ENCODE measurements at places on chromosomes 7 and 10.

GRCh38 chr10:111034598-111035310, 42.1 kb upstream of the ADRA2A start:
- no peak for DNase-seq

DNA sequence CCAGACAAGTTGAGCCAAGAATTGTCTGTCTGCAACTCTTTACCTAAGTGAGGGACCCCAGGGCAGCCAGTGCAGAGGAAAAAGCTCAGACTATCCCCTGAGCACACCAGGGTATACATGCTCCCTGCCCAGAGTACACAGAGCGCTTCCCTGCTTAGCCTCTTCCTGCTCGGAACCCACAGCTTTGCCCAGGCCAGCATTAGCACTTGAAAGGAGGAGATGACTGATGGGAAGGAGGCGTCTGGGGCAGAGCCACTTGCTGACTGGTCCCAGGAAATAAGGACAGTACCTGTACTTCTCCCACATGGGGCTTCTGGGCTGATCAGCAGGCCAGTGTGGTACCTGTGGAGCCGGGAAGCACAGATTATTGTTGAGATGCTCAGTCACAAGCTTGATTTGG, 48.4 kb upstream of the TRIM8 start:
- no peak for DNase-seq

GRCh38 chr10:131842351-131843088, 58.3 kb upstream of the PPP2R2D start:
- DNase-seq: no peak

- DNase-seq: no peak
Measured at GRCh38 chr7:23242321-23242720, 4.3 kb upstream of the GPNMB start.

DNA sequence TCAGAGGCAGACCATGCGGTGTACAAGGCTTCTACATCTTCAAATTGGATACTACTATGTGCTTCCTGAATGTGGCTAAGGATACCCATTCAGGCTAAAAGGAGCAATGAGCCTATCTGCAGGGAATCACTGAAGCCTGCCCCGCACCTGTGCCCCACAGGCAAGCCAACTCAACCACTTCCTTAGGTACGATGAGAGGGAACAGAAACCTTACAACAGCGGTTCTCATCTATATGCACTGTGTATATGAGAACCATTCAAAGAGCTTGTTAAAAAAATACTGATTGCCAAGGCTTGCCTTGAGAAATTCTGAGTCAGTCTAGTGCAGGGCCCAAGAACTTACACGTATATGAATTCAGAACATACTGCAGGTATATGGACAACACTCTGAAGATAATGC, 679.6 kb downstream of the PARD3 start:
- DNase-seq: no peak

GRCh38 chr7:157003445-157003755, 7.1 kb downstream of the MNX1 start:
- DNase-seq: no peak

DNA sequence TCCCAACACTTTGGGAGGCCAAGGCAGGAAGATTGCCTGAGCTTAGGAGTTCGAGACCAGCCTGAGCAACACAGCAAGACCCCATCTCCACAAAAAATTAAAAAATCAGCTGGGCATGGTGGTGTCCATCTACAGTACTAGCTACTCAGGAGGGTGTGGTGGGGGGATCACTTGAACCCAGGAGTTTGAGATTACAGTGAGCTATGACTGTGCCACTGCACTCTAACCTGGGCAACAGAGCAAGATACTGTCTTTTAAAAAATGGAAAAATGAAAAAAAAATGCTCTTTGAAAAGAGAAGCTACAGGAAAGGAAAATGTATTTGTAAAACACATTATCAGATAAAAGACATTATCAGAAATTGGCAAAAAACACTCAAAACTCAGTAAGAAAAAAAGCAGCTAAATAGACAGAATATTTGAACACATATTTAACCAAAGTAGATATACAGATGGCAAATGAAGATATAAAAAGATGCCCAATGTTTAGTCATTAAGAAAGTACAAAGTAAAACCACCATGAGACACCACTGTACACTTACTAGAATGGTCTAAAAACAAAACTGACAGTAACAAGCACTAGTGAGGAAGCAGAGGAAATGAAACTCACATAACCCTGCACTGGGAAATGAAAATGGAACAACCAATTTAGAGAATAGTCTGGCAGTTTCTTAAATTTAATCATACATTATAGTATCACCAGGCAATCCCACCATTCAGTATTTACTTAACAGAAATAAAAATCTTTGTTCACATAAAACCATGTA, 40.5 kb downstream of the NRBF2 start:
- DNase-seq: no peak

- DNase-seq: no peak
Measured at GRCh38 chr7:135517060-135517459, 7.2 kb upstream of the CNOT4 start.

- no peak for DNase-seq
Measured at GRCh38 chr10:94232711-94233383, 129.9 kb downstream of the NOC3L start.

- DNase-seq: no peak
Measured at GRCh38 chr10:13089345-13089744, 10.6 kb upstream of the OPTN start.

DNA sequence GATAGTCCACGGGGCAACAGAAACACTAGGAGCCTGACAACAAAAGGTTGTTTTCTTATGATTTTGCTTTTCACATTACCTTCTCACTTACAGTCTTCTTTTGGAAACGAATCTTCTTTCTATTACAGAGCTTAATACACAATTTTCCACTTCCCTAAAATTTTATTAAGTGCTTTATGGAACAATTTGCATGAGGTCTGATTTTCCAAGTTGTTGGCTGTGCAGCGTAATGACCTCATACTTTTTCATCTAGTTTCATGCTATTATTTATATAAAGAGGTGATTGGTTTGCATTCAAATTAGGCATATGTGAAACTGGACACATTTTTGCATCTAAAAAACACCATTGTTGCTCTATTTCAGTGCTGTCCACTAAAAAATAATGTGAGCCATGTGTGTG, 76.7 kb downstream of the CFAP58 start:
- no peak for DNase-seq

- peak; percentile 43 for DNase-seq
Measured at GRCh38 chr10:5563991-5564536, 39.3 kb downstream of the CALML3 start.

GRCh38 chr10:16520900-16521299, 779 bp downstream of the C1QL3 start:
- DNase-seq: peak; percentile 25

GRCh38 chr10:86413046-86413728, 46.6 kb upstream of the GRID1 start:
- DNase-seq: peak; percentile 15

DNA sequence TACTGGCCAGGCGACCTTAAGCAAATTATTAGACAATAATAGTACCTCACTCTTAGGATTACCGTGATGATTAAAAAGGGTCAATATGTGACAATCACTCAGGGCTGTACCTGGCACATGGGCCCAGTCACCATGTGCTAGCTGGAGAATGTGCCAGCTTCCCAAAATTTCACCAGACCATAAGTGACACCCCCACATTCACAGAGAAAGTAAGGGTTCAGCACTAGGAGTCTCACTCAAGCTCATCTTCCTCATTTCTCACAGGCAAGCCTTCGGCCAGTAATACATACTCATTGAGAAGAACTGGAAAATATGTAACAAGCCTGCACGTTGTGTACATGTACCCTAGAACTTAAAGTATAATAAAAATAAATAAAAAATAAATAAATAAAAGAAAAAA, 22.4 kb upstream of the C10orf71 start:
- no peak for DNase-seq

DNA sequence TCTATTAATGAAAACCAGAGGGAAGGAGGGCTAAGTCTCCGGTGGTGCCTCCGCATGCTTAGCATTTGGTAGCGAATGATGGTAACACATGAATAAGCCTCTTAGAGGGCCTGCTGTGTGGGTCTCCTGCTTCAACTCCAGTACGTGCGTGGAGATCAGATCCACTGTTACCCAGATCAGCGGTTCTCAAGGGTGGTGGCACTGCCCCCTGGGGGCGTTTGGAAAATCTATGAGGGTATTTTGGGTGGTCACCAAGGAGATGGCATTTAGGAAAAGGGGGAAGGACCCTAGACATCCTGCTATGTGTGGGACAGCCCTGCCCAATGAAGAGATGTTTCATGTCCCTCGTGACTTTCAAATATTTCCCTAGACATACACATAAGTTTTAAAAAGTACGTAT, 57.1 kb upstream of the TM9SF3 start:
- DNase-seq: no peak

DNA sequence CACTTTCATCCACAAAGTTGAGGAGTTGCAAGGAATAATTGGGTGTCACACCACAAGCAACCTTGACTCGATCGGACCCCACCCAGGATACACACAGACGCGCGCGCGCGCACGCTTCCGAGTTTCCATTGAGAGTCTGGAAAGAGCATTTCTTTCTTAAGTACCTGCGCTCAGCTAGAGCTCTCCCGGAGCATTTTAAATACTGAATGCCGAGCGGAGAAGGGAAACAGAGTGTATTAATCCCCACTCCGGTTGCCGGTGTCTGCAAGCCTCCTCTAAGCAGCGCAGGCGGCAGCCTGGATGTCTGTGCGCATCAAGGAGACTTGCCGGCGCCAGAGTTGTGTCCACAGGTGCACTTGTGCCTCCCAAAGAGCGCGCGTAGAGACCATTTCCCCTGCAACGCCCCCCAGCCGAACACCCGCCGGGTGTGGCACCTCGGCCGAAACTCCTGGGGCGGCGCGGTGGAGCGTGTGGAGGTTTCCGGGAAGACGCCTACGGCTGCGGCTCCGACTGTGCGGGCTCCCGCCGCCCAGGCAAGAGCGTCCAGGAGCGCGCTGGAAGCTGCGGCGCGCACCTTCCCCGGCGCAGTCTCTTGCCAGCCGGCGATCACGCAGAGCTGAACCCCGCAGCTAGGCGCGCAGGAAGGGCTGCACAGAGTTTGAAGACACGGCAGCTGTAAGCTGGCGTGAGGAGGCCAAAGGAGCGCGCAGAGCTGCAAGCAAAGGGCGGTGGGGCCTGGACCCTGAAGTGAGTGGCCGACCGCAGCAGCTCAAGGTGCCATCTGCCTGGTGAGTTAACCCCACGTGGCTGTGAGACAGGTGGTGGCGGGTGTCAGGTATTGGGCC, 1.1 kb upstream of the FEZF1 start:
- DNase-seq: no peak

DNA sequence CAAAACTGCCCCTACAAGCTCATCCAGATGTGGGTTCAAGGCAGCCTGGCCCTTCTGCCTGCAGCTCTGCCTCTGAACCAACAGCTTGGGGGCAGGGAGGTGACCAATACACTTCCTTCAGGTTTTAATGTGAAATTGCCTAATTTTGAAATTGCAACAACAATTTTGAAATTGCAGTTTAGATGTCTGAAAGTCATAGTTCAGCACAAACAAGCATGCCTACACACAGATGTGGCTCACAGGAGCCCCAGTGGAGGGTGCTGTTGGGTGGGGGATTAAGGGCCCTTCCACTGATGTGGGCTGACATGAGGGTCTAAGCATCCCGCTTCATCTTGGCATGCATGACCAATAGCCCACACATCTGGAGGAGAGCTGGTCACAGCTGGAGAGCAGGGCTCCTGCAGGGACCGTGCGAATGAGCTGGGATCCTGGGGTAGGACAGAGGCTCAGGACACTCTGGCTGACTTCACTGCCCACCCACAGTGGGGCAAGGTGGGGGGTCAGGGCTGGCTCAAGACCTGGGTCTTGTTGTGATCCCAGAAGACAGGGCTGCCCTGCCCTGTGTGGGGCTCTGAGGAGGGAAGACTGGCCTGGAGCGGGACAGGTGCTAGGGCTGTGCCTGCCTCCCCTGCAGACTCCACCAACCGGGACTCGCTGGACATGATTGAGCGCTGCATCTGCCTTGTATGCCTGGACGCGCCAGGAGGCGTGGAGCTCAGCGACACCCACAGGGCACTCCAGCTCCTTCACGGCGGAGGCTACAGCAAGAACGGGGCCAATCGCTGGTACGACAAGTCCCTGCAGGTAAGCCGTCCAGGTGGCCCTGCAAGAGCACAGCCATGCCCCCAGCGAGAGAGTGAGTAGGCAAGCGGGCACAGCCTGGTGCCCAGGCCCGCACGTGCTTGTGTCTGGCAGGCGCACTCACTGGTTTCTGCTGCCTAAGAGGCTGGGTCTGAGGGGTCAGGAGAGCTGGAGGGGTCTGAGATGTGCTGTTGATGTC, 32.3 kb downstream of the CHAT start:
- no peak for DNase-seq

GRCh38 chr7:152862856-152863255, 103.3 kb downstream of the ACTR3B start:
- DNase-seq: no peak

DNA sequence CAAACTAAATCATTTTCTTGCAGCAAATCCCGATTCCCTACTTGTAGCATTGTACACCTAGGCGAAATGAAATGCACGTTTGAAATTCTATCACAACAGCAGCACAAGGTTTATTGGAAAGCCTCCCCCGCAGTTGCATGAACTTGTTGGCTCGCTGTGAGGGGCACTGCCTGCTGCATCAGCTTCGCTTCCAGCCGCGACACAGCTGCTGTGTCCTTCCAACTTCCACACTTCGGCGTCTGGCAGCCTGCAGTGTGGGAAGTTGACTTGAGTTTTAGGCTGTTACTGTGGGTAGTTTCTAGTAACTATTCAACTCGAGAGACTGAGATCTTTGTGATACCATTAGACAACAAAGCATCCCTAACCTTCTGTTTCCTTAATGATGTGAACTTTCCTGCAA, 315.8 kb upstream of the TPK1 start:
- no peak for DNase-seq

DNA sequence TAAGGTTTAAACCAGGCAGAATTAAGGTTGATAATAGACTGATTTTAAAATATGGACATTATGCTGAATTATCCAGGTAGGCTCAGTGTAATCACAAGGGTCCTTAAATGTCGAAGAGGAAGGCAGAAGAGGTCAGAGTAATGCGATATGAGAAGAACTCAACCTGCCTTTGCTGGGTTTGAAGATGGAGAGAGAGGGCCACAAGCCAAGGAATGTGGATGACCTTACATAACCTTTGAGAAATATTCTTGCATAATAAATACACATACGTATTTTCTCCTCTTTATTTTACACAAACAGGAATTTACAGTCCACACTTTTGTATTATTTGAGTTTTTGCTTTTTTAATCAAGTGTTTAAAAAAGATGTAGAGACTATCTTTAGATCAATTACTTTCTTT, 88.5 kb downstream of the ST7 start:
- DNase-seq: no peak

DNA sequence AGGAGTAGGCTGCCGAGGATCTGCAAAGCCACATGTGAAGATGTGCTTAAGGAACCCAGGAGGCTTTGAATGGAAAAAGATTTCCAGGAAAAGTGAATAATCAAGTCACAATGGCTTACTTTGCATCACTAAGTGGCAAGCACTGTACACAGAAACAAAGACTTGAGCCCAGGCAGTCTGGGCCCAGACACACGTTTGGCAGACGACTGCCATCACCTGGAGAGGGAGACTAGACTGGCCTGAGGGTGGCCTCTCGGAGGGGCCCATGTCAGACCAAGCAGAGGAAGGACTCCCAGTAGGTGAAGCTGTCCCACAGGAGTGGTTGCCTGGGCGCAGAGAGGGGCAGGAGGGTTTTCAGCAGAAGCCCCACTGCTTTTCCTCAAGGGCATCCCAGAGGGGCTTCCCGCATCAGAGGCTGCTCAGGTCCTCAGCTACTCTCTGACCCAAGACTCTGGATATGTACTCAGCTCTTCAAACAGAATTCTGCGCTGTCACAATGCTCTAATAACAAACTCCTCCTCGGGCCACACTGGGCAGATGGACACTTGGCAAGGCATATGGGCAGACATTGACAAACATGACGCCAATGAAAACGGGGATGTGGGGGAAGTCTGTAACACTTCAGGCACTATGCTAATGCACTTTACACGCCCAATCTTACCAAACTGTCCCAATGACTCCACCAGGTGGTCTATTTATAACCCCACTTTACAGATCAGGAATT, 27.9 kb upstream of the FRAT2 start:
- DNase-seq: no peak

Data from stimulated activated CD4-positive, alpha-beta T cell treated with anti-CD3 and anti-CD28 coated beads, Interleukin-4, amount 100 ng/mL, for 4 hours (primary cell).